ENCODE measurements at places on chromosomes 5 and 9. TPM values are rescaled to one million over a fixed set of nuclear protein-coding genes. Genes with fewer than 3 reads are reported as not detected.

Gene IFNA6
- not detected for total RNA-seq

Gene KIAA0825
- total RNA-seq: 2.4 TPM

Gene TRPM6
- 0.19 TPM for total RNA-seq

Gene SPATA31D4
- total RNA-seq: not detected

Gene OR13J1
- not detected for total RNA-seq

Gene TSSK1B
- not detected for total RNA-seq

All from right atrium auricular region (tissue), 2 donors.